ENCODE measurements at places on chromosomes 2 and 18.

- DNase-seq: no peak
Measured at GRCh38 chr2:68556381-68556780, 87.0 kb upstream of the PROKR1 start.

DNA sequence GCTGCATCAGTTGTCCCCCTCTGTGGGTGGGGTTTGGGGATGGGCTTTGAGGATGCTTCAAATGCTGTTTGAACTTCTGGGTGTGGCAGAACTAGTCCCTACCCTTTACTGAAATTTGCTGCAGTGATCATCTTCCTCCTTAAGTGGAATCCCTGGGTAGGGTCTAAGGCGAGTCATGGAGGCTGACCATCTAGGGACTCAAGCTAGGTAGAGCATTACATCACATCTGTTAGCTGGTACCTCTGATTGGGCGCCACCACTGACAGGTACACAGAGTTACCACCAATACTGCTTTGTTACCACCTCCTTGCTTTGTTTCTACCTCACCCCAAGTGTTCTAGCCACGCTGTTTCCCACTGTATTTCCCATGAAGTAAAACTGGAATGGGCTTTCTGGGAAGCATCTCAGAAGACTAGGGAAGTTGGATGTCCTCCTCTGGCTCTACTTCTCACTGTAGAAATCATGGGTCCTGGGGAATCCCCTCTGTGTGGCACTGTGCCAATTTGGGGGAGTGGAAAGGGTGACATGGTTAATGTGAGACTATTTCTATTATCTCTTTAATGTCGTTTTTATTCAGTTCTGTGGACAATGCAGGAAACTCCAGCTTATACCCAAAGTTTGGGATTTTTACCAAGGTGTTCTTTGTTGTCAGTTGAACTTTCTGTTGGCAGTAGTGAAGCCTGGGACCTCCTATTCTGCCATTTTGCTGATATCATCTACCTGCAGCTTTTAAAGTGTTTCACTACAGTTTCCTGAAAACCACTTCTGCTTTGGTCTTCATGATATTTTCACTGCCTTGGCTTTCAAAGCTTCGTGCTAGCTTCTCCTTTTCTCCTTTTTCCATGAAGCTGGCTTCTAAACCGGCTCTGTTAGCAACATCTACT is 14.5 kb upstream of the SULT1C4 start:
- DNase-seq: no peak

DNA sequence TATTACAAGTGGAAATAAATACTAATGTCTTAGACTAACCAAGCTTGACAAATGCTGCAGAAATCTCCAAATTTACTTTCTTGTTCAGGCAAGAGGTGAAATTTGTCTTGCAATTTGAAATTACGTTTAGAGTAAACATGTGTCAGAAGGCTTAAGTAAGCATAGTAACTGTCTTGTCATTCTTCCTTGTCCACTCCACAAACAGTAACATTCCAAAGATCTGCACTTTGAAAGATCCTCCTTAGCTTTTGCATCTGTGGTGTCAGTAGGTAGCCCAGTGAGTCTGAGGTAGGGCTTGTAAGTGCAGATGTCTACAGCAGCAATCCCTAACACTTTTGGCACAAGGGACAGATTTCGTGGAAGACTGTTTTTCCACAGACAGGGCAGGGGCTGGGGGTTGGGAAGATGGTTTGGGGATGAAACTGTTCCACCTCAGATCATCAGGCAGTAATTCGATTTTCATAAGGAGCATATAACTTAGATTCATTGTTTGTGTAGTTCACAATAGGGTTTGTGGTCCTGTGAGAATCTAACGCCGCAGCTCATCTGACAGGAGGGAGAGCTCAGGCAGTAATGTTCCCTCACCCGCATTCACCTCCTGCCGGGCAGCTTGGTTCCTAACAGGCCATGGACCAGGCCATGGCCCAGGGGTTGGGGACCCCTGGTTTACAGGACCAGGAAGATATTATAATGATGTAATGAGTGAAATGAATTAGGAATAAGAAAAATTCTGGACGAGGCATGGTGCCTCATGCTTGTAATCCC is 18.6 kb downstream of the RASGRP3 start:
- DNase-seq: no peak

- DNase-seq: no peak
Measured at GRCh38 chr2:103616891-103617290, 855.1 kb downstream of the TMEM182 start.

GRCh38 chr2:76316691-76317090 is 606.0 kb upstream of the GCFC2 start:
- no peak for DNase-seq

DNA sequence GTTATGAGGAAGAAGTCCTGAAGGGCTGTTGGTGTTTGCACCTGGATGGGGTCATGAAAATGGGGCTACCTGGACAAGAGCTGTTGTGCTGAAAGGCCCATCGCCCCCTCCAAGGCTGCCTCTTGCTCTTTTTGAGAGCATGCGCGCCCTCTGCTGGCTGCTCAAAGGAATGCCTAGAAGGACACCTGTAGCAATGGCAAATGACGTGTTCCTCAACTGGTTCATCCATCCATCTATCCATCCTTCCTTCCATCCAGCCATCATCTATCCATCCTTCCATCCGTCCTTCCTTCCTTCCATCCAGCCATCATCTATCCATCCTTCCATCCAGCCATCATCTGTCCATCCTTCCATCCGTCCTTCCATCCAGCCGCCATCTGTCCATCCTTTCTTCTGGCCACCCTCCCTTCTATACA is 17.2 kb upstream of the RPL31 start:
- DNase-seq: peak; percentile 83

- DNase-seq: peak; percentile 68
Measured at GRCh38 chr18:62460851-62461300, 61.9 kb upstream of the ZCCHC2 start.

- DNase-seq: no peak
Measured at GRCh38 chr2:27152102-27152795, 3.4 kb downstream of the TCF23 start.

DNA sequence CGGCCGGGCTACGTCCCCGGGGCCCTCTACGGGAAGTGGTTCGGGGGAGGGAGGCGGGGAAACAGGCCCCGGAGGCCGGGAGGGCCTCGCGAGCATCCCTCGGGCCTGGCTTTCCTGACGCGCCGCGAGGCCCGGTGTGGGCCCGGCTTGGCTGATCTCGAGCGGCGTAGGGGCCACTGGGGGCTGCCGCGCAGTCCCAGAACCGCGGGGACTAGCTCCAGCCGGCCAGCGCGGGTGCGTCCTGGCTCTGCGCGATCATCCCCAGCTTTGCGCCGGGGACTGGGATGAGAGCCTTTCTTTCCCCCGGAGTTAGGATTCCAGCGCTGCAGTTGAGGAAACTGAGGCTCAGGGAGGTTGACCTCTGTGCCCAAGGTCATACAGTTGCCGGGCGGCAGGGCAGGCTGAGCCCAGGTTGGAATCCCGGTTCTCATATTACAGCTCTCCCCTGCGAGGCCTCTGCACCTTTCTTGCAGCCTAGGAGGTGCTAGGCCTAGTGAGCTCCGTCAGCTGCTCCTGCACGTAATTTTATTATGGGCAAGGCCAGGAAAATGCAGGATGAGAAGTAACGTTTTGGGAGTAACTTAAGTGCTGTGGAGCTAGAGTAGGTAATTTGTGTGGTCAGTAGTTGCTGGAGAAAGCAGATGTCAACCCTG is 501 bp downstream of the LPIN1 start:
- DNase-seq: peak; percentile 52

DNA sequence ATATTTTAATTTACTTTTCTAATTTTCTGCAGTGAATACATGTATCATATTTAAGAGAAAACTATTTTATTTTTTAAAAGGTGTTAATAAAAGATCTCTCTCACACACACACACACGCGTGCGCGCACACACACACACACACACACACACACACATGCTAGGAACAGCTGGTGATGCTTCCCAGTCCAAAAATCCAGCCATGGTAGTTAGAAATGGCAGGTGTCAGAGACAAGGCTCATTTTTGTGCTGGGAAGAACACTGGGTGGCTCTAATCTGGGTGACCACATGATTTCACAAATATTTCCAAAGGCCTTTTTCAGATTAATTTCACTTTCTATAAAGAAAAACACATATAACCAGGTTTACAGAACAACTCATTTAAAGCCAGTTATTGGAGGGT is 104.5 kb upstream of the NCK2 start:
- no peak for DNase-seq

DNA sequence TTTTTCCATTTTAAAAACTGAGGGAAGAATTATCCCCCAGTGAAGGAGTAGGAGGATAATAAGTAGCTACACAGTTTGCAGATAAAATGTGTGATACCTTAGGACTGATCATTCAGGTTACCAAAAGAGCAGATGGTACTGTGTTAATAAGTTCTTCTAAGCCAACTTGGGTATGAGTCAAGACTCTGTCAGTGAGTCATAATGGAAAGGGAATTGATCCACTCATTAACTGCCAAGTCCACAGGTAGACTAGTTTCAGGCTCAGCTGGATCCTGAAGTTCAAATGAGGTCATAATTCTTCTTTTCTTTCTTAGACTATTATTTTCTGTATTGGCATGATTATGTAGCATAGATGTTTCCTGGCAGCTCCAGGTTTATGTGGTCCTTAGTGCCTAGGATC is 142.4 kb upstream of the ALPP start:
- DNase-seq: peak; percentile 13

GRCh38 chr2:170307555-170308351 is 129.8 kb downstream of the MYO3B start:
- no peak for DNase-seq

GRCh38 chr18:6004119-6004518 is 108.8 kb upstream of the TMEM200C start:
- no peak for DNase-seq

DNA sequence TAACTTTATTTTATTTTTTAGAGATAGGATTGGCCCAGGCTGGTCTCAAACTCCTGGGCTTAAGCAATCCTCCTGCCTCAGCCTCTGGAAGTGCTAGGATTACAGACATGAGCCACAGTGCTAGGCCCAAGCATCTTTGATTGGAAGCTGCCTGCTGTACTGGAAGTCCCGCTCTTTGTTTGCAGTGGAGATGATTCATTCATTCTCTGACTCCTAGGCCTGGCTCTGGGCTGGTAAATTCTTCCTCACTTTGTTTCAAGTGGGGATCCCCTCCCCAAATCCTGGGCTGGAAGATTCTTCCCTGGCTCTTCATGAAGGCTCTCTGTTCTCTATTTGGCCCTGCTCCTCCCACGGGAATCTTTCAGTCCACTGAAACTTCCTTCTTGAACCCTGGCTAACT is 81.9 kb downstream of the NEURL3 start:
- peak; percentile 11 for DNase-seq

DNA sequence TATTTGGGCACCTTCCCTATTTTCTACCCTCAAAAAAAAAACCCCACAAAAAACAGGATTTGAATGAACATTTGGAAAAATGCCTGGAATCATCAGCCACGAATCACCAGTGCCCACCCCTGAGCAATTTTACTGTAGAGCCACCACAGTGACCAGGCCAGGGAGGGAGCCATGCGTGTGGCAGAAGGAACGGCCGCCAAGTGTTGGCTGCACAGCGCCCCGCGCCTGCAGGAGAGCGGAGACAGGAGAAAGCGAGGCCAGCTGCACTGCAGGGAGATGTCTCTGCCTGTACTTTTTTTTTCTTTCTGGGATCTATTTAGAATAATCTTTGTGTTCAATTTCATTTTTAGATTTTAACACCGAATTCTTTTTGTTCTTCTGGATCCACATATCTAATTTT is 269.3 kb upstream of the RAB12 start:
- DNase-seq: peak; percentile 14

DNA sequence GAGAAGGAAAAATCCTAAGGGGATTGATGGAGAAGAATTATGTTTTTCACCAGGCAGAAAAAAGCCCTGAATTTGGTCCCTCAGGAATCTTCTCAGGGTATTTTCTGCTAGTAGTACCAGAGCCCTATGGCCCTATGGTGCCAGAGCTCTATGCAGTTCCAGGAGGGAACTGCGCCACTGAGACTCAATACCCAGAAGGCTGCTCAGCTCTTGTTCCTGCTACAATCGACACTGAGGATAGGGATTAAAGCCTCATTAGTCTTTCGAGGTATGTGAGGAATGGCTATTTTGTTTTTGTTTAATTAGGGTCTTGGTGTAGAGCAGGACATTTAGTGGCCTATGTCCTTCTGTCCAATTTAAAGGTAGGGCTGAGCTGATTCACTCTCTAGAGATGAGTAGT is 21.7 kb upstream of the PPP3R1 start:
- no peak for DNase-seq

- no peak for DNase-seq
Measured at GRCh38 chr18:44885507-44885906, 204.8 kb downstream of the SETBP1 start.

Measured in choroid plexus epithelial cell (primary cell).